ENCODE measurements at places on chromosomes 2 and 18. TPM values are rescaled to one million over a fixed set of nuclear protein-coding genes. Genes with fewer than 3 reads are reported as not detected.

GRCh38 chr2:181876614-181877063 is 14.9 kb upstream of the ITPRID2 start:
- no peak for DNase-seq

DNA sequence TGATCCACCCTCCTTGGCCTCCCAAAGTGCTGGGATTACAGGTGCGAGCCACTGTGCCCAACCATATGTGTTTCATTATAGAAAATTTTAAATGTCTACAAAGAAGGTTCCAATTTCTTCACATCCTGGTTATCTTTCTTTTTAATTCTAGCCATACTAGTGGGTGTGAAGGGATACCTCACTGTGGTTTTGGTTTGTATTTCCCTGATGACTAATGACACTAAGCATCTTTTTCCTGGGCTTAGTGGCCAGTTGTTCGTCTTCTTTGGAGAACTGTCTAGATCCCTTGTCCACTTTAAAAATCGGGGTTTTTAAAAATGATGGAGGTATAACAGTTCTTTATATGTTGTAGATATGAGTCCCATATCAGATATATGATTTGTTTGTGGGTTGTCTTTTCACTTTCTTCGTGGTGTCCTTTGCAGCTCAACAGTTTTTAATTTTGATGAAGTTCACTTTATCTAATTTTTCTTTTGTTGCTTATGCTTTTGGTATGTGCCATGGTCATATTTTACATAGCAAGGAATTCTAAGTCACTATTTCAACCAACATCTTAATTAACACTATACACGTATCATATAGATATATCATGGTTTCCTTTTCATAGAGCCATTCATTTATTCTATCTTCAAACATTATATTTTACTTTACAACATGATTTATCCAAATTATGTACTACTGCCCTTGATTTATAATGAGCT is 135.0 kb upstream of the RIOK3 start:
- DNase-seq = no peak

GRCh38 chr2:64672708-64673107 is 19.0 kb upstream of the SERTAD2 start:
- no peak for DNase-seq

DNA sequence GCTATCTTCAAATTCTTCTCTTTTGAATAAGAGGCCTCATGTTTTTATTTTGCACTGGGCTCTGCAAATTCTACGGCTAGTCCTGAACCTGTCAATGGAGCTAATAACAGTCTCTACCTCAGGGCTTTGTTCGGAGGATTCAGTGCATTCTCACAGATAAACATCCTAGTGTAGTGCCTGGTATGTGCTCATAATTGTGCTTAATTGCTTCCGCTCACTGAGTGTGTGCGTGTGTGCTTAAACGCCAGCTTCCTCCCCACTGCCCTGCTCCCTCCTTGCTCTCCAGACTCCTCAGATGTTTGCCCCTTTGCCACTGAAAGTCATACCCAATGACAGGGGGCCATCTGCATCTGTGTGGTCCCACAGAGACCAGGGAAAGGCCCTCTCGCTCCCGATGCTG is 6.7 kb downstream of the GYPC start:
- DNase-seq = no peak

Gene ACKR3
- total RNA-seq = 25.0 TPM

All from lower leg skin (tissue), 4 donors.